Adrenal gland (tissue), 19 donors: ENCODE measurements at places on chromosomes 7 and 10.
A peak's percentile ranks its signal among the peaks of the same experiment; 100 is the strongest.

DNA sequence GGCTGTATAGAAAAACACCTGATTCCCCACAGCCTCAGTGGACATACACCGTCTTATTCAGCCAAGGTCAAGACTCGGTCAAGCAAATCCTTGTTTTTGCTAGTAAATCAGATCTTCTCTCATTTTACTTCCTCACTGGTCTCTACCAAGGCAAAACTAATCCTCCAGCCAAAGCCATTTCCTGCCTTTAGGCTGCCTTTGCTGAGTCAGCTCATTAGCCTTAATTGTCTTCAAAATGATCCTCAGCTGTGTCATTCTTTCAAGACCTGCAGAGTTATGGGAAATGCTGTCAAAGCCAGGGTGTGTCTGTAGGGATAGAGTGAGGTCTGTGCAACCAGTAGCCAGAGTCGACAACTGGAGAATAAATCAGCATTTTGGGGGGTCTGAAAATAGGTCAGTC lies 107.2 kb upstream of the FAM180A start:
- DNase-seq = no peak

DNA sequence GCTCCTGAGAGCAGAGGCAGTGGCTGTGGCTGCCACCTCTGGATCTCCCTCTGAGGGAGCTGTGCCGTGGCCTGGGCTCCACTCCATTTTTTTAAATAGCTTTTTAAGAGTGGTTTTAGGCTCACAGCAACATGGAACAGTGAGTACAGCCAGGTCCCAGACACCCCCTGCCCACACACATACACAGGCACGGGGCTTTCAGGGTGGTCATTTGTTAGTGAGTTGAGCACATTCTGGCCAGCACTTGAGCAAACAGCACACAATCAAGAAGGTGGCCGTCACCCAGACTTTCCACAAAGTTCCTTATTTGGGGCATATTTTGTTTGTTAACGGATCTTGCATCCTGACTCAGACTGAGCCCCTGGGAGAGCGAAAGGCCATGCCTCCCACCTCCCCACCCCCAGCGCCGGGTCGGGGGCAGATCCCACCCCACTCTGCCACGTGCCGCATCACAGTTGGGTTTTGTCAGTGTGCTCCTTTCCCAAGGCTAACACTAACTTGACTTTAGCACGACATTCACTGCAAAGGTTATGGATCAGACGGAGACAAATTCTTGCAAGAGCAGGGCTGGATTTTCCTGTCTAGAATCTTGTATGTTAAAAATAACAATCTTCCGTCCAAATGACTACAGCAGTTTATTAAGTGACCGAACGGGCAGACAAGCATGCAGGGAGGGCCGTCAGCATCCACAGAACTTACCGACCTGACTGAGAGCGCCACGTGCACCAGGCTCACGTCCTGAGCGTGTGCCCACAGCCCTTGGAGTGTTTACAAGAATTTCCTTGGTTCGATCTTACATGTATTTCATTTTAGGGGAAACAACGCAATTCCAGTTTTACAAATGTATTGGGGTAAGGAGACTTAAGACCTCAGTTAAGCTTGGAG lies 156.5 kb upstream of the NPS start:
- no peak for DNase-seq

DNA sequence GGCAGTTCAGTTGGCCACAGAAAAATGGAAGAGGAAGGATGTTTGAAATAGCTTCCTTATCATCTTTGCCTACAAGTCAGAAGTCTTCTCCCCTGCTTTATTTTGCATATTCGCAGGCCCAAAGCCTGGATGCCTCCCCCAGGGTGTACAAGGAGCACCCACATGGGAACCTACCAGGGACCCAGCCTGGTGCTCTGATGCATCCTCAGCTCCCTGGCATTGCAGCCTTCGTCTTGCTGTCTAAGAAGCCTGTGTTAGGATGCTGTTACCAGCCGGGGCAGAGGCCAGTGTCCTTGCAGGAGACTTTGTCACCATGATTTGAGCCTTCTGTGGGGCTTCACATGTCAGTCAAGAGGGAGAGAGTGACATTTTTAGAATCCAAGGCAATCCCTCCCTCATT lies 27.0 kb upstream of the GPR26 start:
- DNase-seq = no peak

DNA sequence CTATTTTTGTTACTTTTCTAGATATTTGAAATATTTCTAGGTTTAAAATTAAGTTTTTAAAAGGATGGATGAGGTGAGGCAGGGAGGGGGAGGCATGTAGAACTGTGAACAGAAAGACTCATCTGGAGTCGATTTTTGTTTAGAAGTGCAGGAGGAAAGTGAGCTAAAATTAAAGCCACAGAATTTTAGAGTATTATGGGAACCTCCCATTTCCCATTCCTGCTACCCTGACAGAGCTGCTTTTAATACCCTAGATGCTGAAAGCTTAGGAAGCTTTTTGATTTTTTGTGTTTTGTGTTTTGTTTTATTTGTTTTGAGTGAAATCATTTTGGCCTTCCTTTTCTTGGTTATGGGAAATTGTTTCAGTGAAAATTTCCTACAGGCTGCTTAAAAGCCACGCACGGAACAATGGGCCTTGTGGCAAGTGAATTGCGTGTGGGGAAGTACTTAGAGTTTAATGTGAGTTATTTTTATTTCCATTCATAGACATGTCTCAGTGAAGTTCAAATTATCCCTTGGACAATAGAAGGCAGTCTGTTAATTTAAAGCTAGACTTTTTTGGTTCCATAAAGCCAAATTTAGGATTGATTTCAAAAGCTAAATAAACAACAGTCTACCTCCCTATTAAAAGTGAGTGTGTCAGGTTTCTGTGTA lies 102.0 kb upstream of the HDAC9 start:
- no peak for DNase-seq

- no peak for DNase-seq
Observed at GRCh38 chr7:94030634-94031033, 26.5 kb upstream of the BET1 start.

DNA sequence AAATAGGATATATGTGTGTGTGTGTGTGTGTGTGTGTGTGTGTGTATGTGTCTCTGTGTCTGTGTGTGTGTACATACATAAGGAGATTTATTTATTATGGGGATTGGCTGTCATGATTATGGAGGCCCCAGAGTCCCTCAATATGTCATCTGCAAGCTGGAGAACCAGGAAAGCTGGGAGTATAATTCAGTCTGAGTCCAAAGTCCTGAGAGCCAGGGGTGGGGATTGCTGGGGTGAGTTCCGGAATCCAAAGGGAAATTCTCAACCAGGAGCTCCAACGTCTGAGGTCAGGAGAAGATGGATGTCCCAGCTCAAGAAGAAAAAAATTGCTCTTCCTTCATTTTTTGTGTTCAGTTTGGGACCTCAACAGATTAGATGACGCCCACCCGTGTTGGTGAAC lies 50.7 kb upstream of the PLPP4 start:
- no peak for DNase-seq

- DNase-seq = peak; percentile 54
Observed at GRCh38 chr10:97466755-97467154, 20.8 kb downstream of the ZDHHC16 start.

GRCh38 chr7:132469681-132470080 lies 106.6 kb downstream of the PLXNA4 start:
- DNase-seq = no peak

- DNase-seq = no peak
Observed at GRCh38 chr7:112575864-112576263, 95.1 kb downstream of the LSMEM1 start.

DNA sequence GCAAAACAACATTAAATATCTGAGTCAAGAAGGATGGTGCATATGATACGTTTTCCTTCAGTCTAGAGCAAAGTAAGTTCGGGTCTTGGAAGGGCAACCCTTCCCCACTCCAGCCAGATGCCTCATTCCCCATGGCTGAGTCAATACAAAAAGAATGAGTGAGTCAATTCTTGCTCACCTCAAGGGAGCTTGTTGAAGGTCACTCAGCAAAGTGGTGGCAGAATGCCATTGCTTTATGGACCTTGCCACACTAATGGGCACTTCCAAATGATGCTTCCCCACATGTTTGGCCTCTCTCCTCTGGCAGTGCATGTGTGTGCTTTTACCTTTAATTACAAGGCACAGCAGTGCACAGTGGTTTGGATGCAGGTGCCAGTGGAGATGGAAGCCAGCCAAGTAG lies 296.5 kb downstream of the SORCS3 start:
- peak; percentile 88 for DNase-seq

GRCh38 chr7:45155941-45156340 lies 1.6 kb upstream of the RAMP3 start:
- no peak for DNase-seq

GRCh38 chr10:122525788-122526187 lies 34.8 kb upstream of the DMBT1 start:
- DNase-seq = no peak

DNA sequence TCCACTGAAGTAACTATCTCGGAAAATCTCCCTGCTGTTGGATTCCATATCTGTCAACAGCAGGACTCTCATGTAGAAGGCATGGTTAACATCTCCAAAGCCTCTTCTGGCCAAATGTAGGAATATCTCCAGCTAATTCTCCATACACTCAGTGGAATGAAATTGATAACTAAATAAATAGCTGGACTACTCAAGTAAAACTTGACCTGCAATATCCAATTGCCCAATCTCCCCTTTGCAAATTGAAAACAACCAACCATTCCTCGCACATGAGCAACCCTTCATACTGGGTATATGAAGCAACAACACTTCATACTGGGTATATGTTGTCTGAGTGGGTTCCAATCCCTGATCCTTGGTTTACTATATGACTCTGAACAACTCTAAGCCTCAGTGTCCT lies 105.4 kb upstream of the KMT2E start:
- DNase-seq = no peak

DNA sequence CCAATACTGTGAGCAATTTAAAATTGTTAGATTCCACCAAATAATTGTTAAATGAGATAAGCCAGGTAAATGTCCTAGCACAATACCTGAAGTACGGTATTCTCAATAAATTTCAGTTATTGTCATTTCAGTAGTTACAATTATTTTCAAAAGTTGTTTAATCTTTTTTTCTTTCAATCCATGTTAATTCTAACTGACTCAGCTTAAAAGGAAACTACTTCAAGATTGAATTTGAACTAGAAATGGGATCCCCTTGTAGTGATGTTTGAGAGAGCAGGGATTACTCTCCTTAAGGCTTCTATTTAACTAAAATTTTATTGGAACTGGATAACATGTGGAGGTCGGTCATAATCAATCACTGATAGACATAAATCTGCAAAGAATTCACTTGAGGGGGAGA lies 6.9 kb upstream of the AKR1E2 start:
- DNase-seq = no peak

GRCh38 chr10:108454793-108455192 lies 1290.3 kb upstream of the SORCS1 start:
- no peak for DNase-seq

DNA sequence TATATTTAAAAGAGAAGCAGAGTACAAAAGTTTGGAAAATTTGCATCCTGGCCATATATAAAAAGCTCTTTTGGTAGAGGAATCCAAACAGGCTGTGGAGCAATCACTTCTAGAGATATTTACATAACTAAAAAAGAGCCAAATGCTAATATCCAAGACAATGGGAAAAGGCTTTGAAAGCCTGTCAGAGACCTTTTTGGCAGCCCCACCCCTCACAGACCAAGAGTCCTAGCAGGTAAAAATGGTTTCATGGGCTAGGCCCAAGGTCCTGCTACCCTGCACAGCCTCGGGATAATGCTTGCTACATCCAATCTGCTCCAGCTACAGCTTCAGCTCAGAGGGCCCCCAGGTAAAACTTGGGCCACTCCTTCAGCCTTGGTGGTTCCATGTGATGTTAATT lies 430.2 kb upstream of the KCND2 start:
- DNase-seq = no peak

GRCh38 chr7:84999450-84999849 lies 187.4 kb downstream of the SEMA3D start:
- DNase-seq = no peak

DNA sequence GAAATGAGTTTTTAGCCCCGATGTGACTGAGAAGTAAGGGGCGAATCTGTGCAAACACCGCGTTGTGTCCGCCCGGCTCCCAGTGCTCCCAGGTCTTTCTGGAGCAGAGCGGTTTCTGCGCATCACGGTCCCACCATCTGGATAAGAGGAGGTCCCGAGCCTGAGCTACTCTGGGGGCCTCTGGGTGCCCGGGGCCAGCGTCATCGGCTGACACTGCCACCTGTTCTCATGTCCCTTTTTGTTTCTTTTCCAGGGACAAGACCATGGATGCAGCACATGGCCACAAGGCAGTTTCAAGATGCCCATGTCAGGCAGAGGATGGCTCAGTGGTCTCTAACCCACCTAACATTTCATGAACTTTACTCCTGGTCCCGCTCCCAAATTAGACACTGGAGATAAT lies 24.9 kb downstream of the KLF6 start:
- DNase-seq = no peak

DNA sequence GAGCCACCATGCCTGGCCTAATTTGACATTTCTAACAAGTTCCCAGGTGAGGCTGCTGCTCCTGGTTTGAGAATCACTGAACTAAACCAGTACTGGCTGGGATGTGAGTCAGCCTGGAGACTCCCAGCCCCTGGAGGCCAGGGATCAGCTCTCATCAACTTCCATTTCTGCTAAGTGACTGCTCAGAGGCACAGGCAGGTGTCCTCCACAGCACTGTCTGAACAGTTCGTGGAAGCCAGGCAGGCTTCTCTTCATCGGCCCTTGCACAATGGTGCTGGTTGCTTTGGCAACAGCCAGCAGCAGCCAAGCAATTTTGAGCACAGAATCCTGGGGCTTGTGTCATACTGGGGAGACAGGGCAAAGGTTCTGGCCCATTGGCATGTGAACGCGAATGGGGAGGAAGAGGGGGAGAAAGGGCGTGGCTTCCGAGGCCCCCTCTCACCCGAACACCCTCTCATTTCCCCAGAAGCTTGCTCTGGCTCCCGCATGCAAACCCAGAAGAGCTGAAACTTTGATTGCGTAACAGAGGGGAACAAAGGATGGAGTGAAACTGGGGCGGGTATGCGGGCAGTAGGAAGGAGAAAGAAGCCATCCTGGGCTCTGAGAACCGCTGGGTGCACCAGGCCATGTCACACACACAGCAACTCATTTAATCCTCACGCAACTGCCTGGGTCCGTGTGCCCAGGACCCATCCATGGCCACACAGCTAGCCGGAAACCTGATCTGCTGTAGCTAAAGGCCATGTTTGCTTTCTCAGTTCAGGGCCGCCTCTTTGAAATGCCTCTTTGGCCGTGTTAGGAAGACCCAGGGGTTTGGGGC lies 9.0 kb upstream of the POR start:
- DNase-seq = peak; percentile 94

DNA sequence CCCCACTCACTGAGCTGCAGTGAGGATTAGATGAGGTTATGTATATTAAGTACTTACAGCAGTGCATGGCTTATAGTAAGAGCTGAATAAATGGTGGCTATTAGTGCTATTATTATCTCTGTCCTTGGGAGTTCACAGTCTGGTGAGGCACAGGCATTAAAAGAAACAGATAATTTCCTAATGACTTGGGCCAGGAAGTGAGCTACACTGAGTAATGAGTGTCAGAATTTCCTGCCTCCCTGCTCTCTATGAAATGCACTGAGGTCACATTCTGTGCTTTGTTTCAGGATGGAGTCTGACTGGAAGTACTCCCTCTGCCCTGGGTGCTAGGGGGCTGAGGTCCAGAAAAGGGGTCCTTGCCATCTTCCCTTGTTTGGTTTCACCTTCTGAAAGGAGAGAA lies 48.7 kb upstream of the LOXL4 start:
- no peak for DNase-seq

GRCh38 chr7:84389242-84389641 lies 194.7 kb upstream of the SEMA3A start:
- DNase-seq = no peak

GRCh38 chr7:136998495-136998894 lies 130.0 kb downstream of the CHRM2 start:
- no peak for DNase-seq
